ENCODE measurements at places on chromosomes 2 and 18. TPM values are rescaled to one million over a fixed set of nuclear protein-coding genes. Genes with fewer than 3 reads are reported as not detected.

The PPM1B gene
- polyA plus RNA-seq = 31.1 TPM

The DNAH7 gene
- polyA plus RNA-seq = 0.15 TPM

The IL1B gene
- polyA plus RNA-seq = 0.14 TPM

The ITPRIPL1 gene
- polyA plus RNA-seq = 3.0 TPM

The KLHL41 gene
- 4,199 TPM for polyA plus RNA-seq

The ITGA6 gene
- polyA plus RNA-seq = 84.2 TPM

The GPR35 gene
- 1.7 TPM for polyA plus RNA-seq

The ASPRV1 gene
- polyA plus RNA-seq = 2.9 TPM

The PAX3 gene
- 1.5 TPM for polyA plus RNA-seq

Measured in forelimb muscle (tissue), 1 donor.